ENCODE measurements at places on chromosomes 4 and X. TPM values are rescaled to one million over a fixed set of nuclear protein-coding genes. Genes with fewer than 3 reads are reported as not detected.
A peak's percentile ranks its signal among the peaks of the same experiment; 100 is the strongest.

- no peak overlapping the region for H3K27ac ChIP-seq
- no peak overlapping the region for H3K4me3 ChIP-seq
- DNase-seq: peak; percentile 74
- H3K27me3 ChIP-seq: no peaks in the 10 kb centered on the region
- no peaks in the 10 kb centered on the region for H3K4me1 ChIP-seq
These were observed 6.7 kb upstream of the ART3 start for GRCh38 chr4:76067652-76068286.

- no peak for DNase-seq
- H3K4me1 ChIP-seq: no peaks in the 10 kb centered on the region
- H3K36me3 ChIP-seq: peaks cover 33% of the 10 kb centered on the region
- no peak overlapping the region for H3K27ac ChIP-seq
- H3K27me3 ChIP-seq: no peaks in the 10 kb centered on the region
These were observed 60.5 kb downstream of the TBC1D14 start for GRCh38 chr4:6969826-6970800.

- H3K27me3 ChIP-seq: no peaks in the 10 kb centered on the region
- no peak overlapping the region for H3K4me3 ChIP-seq
- peaks cover 43% of the 10 kb centered on the region for H3K36me3 ChIP-seq
- H3K27ac ChIP-seq: no peak overlapping the region
- no peak for DNase-seq
These were observed 19.7 kb downstream of the PRIMPOL start for GRCh38 chr4:184669251-184669650.

The MAGEA2B gene
- not detected for total RNA-seq

DNA sequence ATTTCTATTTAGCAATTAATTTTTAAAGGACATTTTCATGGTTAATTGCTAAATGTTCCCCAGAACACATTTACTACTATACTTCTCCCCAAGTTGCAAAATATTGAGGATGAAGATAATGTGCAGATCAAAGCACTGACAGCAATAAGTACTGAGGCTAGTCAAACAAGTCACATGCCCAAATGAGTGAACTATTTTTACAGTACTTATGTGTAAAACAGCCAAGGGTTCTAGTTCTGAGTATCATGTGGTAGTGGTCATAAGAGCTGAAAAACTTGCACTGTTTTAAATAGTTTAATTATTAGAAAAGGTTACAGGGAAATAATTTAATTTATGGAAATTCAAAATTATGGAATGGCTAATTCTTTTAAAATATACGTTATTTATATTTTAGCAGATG is 3.8 kb downstream of the GALNTL6 start:
- no peak for DNase-seq
- peaks cover 21% of the 10 kb centered on the region for H3K4me1 ChIP-seq
- no peak overlapping the region for H3K27ac ChIP-seq
- H3K36me3 ChIP-seq: no peaks in the 10 kb centered on the region
- no peak overlapping the region for H3K4me3 ChIP-seq

DNA sequence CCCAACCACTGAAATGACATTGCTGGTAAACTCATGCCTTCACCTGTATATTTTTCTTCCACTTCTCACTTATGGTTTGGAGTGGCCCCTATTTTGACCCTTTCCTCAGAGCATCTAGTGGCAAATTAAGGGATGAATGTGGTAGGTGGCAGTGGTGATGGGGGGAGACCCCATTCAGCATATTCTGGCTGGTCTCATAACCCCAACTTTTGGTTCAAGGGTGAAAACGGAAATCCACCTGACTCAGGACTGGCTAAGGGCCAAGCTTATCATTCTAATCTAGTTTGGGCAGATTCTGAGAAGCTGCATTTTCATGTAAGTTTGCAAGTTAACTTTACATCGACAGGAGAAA is 47.0 kb upstream of the NSUN7 start:
- H3K36me3 ChIP-seq: no peaks in the 10 kb centered on the region
- no peak for DNase-seq
- H3K4me3 ChIP-seq: no peak overlapping the region
- no peaks in the 10 kb centered on the region for H3K27me3 ChIP-seq
- peaks cover 13% of the 10 kb centered on the region for H3K4me1 ChIP-seq
- peak overlapping the region; percentile 25 for H3K27ac ChIP-seq

The RNF128 gene
- total RNA-seq: 51.6 TPM

The NUDT10 gene
- 2.3 TPM for total RNA-seq

GRCh38 chrX:23844502-23845138 is 61.6 kb downstream of the SAT1 start:
- peak; percentile 75 for DNase-seq
- no peaks in the 10 kb centered on the region for H3K27me3 ChIP-seq
- no peaks in the 10 kb centered on the region for H3K36me3 ChIP-seq
- H3K4me1 ChIP-seq: peaks cover 15% of the 10 kb centered on the region

DNA sequence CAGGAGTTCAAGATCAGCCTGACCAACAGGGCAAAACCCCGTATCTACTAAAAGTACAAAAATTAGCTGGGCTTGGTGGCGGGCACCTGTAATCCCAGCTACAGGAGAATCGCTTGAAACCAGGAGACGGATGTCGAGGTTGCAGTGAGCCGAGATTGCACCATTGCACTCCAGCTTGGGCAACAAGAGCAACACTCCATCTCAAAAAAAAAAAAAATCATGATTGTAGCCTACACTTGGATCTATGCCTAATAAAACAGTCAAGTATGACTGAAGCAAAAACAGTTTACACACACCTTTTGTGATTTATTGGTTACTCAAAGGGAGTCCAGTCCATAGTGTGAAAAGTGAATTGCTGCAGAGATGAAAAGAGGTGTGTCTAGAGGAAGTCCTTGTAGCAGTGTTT is 34.7 kb upstream of the TASL start:
- peak; percentile 45 for DNase-seq
- no peak overlapping the region for H3K27ac ChIP-seq
- H3K4me1 ChIP-seq: no peaks in the 10 kb centered on the region
- no peaks in the 10 kb centered on the region for H3K27me3 ChIP-seq

GRCh38 chrX:1493877-1494510 is 41.3 kb upstream of the ASMTL start:
- no peak overlapping the region for H3K4me3 ChIP-seq
- H3K27ac ChIP-seq: no peak overlapping the region
- DNase-seq: no peak

DNA sequence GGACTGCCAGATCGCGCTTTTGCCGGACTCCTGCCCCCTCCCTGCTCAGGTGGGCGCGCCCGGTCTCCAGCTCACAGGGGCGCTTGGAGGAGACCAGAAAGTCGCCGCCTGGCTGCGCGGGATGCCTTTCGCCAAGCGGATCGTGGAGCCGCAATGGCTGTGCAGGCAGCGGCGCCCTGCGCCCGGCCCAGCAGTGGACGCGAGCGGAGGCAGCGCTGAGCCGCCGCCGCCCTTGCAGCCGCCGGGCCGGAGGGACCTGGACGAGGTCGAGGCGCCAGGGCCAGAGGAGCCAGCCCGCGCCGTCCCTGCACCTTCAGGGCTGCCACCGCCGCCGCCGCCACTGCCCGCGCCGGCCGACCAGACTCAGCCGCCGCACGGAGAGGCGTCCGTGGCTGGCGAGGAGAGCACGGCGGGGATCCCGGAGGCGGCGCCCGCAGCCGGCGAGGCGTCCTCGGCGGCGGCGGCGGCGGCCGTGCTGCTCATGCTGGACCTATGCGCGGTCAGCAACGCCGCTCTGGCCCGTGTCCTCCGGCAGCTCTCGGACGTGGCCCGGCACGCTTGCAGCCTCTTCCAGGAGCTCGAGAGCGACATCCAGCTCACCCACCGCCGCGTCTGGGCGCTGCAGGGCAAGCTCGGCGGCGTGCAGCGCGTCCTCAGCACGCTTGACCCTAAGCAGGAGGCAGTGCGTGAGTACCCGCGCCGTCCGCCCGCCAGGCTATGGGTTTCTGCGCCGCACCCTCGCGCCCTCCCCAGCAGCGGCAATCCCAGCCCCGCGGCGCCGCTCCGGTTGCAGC is 834 bp downstream of the NHS start:
- H3K36me3 ChIP-seq: no peaks in the 10 kb centered on the region
- H3K27ac ChIP-seq: peak overlapping the region; percentile 55
- peak; percentile 33 for DNase-seq
- H3K27me3 ChIP-seq: peaks cover 6% of the 10 kb centered on the region

DNA sequence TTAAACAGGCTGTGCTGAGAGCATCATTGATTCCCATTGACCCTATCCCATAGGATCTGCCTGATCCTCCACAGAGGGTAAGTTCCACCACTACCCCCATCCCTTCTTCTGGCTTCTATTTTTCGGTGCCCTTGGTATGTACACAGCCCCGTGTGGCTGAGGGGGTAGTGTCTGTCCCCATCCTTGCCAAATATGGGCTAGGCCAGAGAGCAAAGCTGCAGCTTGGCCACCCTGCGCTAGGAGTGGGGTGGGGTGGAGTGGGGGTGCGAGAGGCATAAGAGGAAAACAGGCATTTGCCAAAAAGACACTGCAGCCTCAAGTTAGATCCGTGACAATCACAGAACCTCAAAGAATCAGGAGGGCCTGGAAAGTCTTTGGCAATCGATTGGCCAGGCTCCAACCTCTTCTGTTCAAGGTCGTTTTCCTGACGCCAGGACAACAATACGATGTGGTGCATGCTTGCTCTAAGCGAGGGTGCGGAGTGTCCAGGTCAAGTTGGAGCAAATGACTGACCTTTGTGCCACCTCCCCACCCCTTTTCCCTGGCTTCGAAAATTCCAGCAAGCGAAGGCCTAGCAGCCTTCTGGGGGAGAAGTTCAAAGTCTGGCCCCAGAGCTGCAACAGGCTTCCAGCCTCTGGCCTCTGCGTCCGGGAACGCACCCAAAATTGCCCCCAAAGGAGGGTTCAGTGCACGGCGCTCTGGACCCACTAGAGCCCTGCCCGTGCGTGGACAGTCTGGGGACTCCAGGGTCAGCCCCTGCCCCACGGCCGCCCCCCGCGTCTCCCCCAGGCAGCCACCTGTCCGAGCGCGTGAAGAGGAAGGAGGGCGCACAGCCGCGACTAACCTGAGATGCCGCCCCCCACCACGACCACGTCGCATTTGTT is 598 bp downstream of the MAOB start:
- no peak for DNase-seq
- no peak overlapping the region for H3K27ac ChIP-seq
- H3K4me3 ChIP-seq: peak overlapping the region; percentile 40

- H3K27me3 ChIP-seq: no peaks in the 10 kb centered on the region
- H3K4me1 ChIP-seq: no peaks in the 10 kb centered on the region
- no peak overlapping the region for H3K27ac ChIP-seq
These were observed 15.7 kb upstream of the TMEM150C start for GRCh38 chr4:82577451-82577850.

GRCh38 chr4:67531379-67531962 is 13.8 kb downstream of the CENPC start:
- H3K36me3 ChIP-seq: peaks cover 16% of the 10 kb centered on the region
- no peak for DNase-seq
- no peaks in the 10 kb centered on the region for H3K27me3 ChIP-seq
- no peak overlapping the region for H3K27ac ChIP-seq

GRCh38 chr4:95505151-95505550 is 43.6 kb downstream of the UNC5C start:
- no peaks in the 10 kb centered on the region for H3K27me3 ChIP-seq
- no peak overlapping the region for H3K27ac ChIP-seq
- H3K36me3 ChIP-seq: no peaks in the 10 kb centered on the region
- DNase-seq: no peak
- H3K4me3 ChIP-seq: no peak overlapping the region

DNA sequence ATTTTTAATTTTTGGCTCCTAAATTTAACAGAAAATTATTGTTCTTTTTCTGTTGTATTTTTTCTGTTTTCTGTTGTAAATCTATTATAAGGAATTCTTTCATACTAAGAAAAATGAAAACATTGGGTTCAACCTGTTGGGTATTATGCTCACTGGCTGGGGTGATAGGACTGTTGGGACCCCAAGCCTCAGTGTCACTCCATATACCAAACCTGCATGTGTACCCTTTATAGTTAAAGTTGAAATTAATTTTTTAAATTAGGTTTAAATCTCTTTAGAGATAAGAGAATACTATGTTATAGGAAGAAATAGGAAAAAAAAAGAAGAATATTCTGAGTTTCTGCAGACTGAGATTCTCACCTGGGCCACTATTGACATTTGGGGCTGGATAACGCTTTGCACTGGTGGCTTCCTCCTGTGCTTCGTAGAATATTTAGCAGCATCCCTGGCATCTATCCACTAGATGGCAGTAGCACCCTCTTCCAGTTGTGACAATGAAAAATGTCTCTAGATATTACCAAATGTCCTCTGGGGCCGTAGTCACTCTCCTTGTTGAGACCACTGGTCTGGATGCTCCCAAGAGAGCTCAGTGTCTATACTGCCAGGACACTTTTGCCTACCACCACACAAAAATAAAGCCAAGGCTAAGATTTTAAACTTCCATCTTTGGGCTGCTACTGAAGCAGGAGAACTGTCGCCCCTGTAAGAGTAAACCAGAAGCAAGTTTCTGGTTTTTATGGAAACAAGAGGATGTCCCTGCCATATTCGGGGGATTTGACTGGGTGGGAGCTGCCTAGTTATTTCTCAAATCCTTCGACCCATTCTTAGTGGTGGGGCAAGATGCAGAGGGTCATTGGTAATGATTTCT is 22.4 kb upstream of the CLTRN start:
- H3K36me3 ChIP-seq: peaks cover 32% of the 10 kb centered on the region
- H3K4me1 ChIP-seq: no peaks in the 10 kb centered on the region
- DNase-seq: peak; percentile 85
- no peak overlapping the region for H3K27ac ChIP-seq
- H3K27me3 ChIP-seq: no peaks in the 10 kb centered on the region

DNA sequence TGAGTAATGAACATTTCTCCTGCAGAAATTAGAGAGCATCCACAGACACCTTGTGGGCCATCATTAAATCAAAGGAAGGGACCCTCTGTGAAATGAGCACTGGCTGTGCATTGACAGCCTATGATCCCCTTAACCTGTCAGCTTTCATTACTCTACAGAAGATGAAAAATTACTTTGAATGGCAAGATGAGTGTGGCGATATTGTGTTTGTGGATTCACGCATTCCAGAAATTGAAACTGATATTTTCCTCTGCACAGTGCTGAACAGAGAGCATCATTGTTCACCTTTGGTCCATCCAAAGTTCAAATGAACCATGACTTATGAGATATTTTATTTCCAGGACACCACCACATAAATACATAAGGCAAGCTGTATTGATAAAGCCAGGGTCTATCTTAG is 374.8 kb upstream of the ANXA10 start:
- H3K27ac ChIP-seq: no peak overlapping the region
- no peaks in the 10 kb centered on the region for H3K27me3 ChIP-seq
- H3K36me3 ChIP-seq: no peaks in the 10 kb centered on the region
- H3K4me3 ChIP-seq: no peak overlapping the region
- H3K4me1 ChIP-seq: no peaks in the 10 kb centered on the region

GRCh38 chr4:142427456-142427855 is 418.6 kb downstream of the INPP4B start:
- H3K27me3 ChIP-seq: no peaks in the 10 kb centered on the region
- no peak for DNase-seq
- no peak overlapping the region for H3K4me3 ChIP-seq
- no peak overlapping the region for H3K27ac ChIP-seq
- no peaks in the 10 kb centered on the region for H3K36me3 ChIP-seq

GRCh38 chr4:159416073-159416472 is 313.2 kb downstream of the RAPGEF2 start:
- H3K4me1 ChIP-seq: no peaks in the 10 kb centered on the region
- H3K4me3 ChIP-seq: no peak overlapping the region
- DNase-seq: no peak
- no peaks in the 10 kb centered on the region for H3K36me3 ChIP-seq
- no peaks in the 10 kb centered on the region for H3K27me3 ChIP-seq
